SHP77 (cell line): ENCODE measurements at places on chromosomes 2 and 18.
A peak's percentile ranks its signal among the peaks of the same experiment; 100 is the strongest.

GRCh38 chr2:129923265-129924091, 56.0 kb upstream of the RAB6C start:
- DNase-seq, result peak; percentile 73

DNA sequence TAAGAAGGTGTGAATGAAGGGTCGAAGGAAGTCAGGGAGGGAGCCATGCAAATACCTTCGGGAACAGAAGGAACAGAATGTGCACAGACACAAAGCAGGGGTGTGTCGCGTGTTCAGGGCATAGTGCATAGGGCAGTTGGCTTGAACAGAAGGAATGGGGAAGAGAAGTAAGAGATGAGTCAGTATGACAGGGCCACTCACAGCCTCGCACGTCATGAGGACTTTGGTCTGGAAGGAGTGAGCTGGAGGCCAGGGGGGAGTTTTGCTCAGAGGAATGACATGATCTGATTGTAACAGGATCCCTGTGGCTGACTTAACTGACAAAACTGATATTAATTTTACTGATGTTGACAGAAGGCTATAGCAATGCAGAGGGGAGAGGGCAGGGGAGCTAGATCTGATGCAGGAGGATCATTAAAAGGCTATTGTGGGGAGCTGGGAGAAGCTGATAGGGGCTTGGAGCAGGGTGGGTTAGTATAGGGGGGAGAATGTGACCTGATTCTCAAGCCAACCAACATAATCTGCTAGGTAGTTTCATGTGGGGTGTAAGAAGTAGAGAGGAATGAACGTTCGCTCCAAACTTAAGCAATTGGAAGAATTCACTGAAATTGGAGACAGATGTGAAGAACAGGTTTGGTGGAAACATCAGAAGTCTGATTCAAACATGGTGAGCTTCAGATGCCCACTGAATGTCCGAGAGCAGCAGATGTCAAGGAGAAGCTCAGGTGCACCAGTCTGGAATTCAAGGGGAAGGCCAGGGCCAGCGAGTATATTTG, 60.4 kb upstream of the COPS8 start:
- DNase-seq, result no peak

GRCh38 chr18:50334546-50335152, 40.2 kb upstream of the SKA1 start:
- DNase-seq, result no peak

DNA sequence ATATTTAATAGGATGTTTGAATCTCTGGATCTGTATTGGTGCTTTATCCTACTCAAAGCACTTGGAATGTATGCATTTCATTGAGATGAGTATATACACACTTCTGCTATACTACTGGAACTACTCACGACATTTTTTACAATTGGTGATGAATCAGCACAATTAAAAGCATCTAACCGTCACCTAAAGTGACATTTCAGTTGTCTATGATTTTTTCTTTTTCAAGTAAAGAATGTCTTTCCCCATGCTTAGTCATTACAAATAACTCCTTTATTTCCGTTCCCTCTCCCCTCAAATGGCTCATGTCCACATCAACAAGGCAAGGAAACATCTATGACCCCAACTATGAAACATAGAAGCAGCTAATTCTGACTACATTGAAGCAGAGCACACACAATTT, 77.3 kb downstream of the CLIP4 start:
- no peak for DNase-seq

DNA sequence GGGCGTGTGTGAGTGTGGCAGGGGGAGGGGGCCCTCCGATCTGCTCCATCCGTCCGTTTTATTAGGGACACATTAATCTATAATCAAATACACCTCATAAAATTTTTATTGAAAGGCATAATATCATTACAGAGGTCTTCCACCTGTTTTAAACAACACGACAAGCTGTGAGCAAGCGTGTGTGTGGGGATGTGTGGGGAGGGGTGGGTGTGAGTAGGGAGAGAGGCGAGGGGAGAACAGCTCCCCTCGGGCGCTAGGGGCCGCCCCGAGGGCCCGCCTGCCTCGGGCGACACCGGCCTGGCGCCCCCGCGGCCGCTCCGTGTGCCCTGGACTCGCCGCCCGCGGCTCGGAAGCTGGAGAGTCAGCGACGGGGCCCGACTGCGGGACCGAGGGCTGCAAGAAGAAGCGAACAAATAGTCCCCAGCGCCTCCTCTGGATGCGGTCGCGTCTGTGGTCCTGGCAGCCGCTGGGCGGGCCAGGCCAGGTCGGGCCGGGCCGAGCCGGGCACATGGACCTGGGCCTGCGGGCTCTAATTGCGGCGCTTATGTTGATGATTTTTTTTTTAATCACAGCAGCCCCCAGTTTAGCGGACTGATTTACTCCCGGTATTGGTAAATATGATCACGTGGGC, 352 bp upstream of the HOXD9 start:
- peak; percentile 37 for DNase-seq

DNA sequence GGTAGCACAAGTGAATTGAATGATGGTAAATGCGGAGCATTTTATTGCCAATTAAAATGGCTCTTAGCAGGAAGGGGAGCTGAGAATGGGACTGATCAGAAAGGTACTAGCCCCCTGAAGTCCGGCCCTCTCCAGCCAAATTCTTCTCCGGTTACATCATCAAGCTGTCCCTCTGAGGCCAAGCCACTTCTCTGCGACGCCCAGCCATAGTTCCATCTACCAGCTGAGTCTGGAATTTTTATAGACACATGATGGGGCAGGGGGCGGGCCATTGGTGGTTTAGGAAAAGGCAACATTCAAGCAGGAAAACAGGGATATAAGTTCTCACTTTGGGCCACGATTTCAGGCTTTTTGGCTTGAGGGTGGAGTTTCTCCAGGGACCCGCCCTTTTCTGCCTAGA, 22.7 kb downstream of the RPRM start:
- no peak for DNase-seq

GRCh38 chr2:179785902-179786301, 75.5 kb downstream of the ZNF385B start:
- no peak for DNase-seq

DNA sequence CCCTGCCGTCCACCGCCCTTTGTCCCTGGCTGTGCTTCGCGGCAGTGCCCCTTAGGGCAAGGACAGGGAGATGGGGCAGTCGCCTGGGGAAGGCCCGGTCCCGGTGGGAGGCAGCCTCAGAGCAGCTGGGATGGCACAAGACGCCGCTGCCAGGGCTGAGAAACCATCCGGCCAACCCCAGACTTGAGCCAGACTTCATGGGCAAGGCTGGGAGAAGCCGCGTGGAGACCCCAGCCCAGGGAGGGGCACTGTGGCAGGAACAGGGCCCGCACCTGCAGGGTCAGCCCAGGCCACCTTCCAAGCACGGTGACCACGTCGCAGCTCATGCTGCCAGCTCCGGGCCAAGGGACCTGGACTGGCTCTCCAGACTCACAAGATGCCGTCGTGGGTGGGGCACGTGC, 84.0 kb downstream of the NFATC1 start:
- no peak for DNase-seq

DNA sequence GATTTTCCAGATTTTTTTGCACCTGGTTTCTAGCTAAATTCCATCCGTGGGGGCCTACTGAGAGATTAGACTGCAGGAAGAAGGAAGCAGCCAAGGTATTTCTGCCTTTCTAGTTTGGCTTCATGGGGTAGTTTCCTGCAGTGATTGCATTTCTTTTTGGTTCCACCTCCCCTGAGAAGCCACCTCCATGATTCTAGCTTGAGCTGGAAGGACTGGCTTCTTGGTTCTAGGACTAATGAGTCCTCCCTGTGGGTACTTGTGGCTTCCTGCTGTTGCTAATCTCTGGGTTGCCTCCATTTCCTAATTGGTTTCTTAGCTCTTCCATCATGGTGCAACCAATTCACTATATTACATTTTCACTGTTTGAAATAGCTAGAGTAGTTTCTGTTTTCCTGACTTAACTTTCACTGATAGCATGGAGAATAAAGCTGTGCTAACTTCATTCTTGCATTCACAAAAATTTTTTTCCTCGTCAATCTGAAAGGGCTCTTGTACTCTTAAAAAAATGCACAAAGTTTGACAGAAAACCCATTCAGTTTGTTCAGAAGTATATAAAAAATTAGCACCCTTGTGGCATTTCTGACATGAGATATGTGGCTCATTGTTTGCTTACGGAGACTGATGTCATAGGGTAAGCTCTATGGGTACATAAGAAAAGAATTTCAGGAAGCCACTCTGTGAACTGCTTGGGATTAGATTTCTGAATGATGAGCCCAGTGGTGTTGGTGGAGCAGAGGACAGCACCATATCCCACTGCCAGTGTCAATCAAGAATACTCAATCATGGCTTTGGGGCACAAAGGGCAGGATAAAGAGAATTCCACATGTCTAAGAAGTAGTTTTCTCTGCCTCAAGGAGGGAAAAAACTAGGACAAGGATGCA, 242.8 kb upstream of the RBMS1 start:
- DNase-seq, result no peak

DNA sequence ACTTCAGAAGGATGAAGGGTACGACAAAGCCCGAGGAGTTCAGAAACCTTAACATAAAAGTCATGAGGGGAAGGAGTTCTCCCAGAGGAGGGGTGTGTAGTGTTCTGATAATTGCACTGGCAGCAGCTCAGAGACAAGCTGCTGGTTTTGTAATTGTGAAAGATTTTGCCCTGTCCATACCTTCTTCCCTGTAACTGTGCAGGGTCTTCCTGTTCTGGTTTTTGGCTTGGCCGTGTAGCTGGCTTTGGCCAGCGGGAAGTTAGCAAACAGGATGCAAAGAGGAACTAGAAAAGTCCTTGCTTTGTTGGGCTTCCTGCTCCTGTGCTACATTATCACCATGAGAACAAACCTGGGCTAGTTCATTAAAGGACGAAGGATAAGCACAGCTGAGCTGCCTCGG, 160.8 kb downstream of the LPIN1 start:
- no peak for DNase-seq

- no peak for DNase-seq
Measured at GRCh38 chr2:23789012-23789411, 137.9 kb downstream of the ATAD2B start.

DNA sequence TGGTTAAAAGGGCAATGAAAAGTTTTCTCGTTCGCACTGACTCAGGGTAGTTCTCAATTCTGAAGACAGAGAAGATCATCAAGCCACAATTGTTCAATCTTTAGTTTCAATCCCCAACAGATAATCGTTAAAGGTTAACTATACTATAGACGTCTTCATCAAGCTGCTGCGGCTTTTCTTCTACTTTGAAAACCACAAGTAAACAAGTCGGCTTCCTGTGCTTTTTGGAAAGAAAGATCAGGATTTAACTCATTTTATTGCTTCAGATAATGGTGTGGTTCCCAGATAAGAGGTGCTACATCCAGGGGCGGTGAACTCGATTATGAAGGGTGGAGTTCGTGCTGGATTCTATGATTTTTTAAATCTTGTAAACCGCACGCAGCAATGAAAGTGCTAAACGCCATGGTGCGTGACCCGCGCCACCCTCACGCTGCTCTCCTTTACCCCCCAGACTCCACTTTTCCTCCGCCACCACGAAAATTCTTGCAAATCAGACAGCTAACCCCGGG, 545 bp upstream of the CDCA7 start:
- DNase-seq, result peak; percentile 26

DNA sequence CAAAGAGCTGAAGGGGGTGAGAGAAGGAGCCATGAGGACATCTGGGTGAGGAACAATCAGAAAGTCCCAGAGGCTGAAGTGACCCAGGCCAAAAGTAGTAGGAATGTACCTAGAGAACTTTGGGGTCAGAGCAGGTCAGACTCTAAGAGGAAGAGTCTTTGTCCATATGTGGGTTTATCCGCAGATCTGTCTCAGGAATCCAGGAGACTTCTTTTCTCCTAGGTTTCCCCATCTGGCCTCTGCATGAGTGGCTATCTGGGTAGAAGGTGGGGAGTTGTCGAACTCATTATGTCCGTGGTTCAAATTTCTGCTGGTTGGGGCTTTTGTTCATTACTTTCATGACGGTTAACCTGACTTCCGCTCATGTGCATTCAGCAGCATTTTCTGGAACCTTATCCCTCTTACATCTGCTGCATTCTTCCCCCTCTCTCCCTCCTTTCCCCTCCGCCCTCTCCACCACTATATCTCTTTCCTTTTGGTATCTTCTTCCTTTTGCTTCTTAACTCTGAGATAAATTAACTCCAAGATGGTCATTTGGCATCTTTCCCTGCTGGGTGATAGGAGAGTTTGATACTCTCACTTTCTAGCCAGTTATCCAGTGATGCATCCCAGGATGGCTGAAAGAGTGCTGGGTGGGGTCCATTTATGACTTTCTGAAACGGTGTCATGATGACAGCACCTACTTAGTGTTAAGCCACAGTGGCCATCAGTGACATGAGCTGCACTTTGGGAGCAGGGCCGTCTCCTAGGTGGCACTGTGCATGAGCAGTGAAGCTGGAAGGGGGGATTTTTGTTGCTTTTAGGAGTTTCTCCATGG, 2.1 kb downstream of the LIPG start:
- no peak for DNase-seq

DNA sequence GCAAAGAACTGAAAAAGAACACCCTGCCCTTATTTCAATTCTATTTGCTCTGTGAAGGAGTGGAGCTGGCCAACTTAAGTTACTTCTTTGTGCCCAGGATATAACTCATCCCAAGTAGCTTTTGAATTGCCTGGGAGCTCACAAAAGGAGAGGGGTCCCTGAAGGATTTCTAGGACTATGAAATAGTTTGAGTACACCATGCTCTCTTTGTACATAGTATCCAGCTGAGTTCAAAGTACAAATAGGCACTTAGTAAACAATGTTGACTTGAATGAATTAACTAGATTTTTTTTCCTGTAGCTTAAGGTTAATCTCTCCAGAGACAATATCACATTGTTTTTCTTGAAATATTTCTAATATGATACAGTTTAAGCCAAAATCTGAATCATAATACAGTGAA, 47.7 kb downstream of the ZC3H15 start:
- DNase-seq, result no peak
